ENCODE measurements at places on chromosomes 3 and 15. TPM values are rescaled to one million over a fixed set of nuclear protein-coding genes. Genes with fewer than 3 reads are reported as not detected.
A peak's percentile ranks its signal among the peaks of the same experiment; 100 is the strongest.

CYP19A1 gene
- 0.35 TPM for polyA plus RNA-seq

SLC24A5 gene
- polyA plus RNA-seq: not detected

HAPLN3 gene
- polyA plus RNA-seq: 14.8 TPM

DNA sequence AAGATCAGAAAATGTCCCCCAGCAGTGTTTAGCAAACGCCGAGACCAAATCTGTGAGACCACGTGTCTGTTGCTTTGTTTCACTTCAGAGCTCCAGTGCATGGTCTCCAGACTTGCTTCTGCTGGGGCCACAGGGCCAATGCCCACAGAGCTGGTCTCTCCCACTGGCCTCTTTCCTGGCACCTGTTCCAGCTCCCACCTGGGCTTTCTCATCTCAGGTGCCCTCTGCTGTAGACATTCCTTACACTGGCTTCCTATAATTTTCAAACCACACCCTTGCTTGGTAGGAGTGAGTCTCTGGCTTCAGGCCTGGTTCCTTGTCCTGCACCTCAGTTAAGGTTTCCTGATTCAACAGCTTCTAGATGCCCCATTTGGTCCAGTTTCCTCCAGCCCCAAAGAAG is 243.1 kb downstream of the ADAMTS17 start:
- no peak for DNase-seq

- DNase-seq: no peak
Observed at GRCh38 chr15:66039117-66039871, 170.0 kb downstream of the RAB11A start.

- peak; percentile 84 for DNase-seq
Observed at GRCh38 chr3:13480340-13481318, 523 bp downstream of the HDAC11 start.

GRCh38 chr3:25306705-25307104 is 121.4 kb upstream of the RARB start:
- DNase-seq: no peak

DNA sequence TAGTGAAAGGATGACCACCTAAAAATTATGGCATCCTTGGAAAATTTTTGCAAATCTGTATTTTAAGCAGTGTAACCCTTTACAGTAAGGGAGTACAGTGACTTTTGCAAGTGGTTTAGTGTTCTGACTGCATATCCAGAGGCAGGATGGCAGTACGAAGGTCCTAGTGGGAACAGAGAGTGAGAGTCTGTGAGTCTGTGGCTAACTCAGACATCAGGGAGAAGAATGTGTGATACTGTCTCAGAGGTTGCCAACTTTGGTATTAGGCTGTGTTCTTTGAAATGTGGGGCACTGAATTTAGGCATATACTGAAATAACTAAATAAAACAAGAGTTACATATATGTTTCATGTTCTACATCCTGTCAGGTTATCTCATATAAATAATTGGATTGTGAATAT is 25.7 kb downstream of the PRKCI start:
- no peak for DNase-seq

GRCh38 chr3:62436785-62437184 is 63.4 kb upstream of the FEZF2 start:
- DNase-seq: no peak

FAM81A gene
- 2.3 TPM for polyA plus RNA-seq

DNA sequence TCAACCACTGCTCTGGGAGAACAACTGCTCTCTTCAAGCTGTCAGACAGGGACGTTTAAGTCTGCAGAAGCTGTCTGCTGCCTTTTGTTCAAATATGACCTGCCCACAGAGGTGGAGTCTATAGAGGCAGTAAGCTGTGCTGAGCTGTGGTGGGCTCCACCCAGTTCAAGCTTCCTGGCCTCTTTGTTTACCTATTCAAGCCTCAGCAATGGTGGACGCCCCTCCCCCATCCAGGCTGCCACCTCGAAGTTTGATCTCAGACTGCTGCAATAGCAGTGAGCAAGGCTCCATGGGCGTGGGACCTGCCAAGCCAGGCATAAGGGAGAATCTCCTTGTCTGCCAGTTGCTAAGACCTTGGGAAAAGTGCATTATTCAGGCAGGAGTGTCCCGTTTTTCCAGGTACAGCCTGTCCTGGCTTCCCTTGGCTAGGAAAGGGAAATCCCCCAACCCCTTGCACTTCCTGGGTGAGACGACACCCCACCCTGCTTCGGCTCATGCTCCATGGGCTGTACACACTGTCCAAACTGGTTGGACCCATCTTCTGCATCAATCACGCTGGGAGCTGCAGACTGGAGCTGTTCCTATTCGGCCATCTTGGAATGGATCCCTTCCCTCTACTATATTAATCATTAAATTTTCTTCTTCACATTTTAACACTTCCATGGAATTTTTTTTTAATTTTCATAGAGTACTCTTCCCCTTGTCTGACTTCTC is 167.0 kb upstream of the UBE2E2 start:
- DNase-seq: no peak

DNA sequence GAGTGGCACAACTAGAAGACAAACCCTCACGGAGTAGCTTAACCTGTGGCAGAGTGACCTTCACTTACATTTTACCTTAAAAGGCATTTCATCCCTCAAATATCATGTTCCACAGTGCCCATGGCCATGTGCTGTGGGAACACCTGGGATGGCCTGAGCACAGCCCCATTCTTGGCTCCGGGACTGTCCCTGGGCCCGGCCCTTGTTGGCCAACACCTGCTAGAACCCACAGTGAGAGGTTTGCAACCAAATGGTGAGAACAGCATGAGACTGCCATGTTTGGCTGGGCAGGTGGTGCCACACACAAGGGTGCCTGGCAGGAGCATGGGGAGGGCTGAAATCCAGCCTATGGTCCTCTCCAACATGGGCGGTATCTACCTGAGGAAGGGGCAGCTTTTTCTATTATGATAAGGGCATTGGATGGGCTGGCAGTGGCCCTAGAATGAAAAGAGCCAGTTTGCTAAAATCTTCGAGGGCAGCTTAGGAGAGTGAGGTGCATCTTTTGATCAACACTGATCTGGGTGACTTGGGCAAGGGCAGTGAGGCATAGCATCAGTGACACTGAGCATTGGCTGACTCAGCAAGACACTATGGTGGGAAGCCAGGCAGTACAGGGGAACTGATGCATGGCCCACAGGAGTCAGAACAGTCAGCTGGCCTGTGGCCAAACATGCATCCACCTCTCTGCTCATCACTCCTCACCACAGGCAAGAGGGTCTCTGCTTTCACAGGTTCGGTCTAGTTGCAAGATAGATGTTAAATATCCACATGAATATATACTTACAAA is 53.9 kb downstream of the SYNM start:
- no peak for DNase-seq

Measured in spleen (tissue), 13 donors.